ENCODE measurements at places on chromosomes 4 and X. TPM values are rescaled to one million over a fixed set of nuclear protein-coding genes. Genes with fewer than 3 reads are reported as not detected.

The INTU gene
- total RNA-seq: 2.3 TPM

The METAP1 gene
- total RNA-seq: 40.8 TPM

The HPSE gene
- 1.2 TPM for total RNA-seq

The GAGE12J gene
- not detected for total RNA-seq

The SLC4A4 gene
- total RNA-seq: 2.8 TPM

The MAGEC1 gene
- total RNA-seq: 0.02 TPM

The ESX1 gene
- total RNA-seq: not detected

The ASMT gene
- not detected for total RNA-seq

The CLDN34 gene
- total RNA-seq: not detected

The SLC49A3 gene
- not detected for total RNA-seq

The MTMR8 gene
- total RNA-seq: 0.63 TPM

The LARP7 gene
- total RNA-seq: 43.2 TPM

The ARHGEF6 gene
- 0.19 TPM for total RNA-seq

The TREX2 gene
- total RNA-seq: 1.7 TPM

The CCDC160 gene
- not detected for total RNA-seq

The SLC7A11 gene
- total RNA-seq: 15.2 TPM

The EIF2S3 gene
- total RNA-seq: 137 TPM

The AFF2 gene
- not detected for total RNA-seq

The PCDH10 gene
- 0.13 TPM for total RNA-seq

The SH3RF1 gene
- total RNA-seq: 11.2 TPM

The HMX1 gene
- 0.16 TPM for total RNA-seq

The SYN1 gene
- 0.31 TPM for total RNA-seq

The ADH1A gene
- total RNA-seq: not detected

The ATP5ME gene
- total RNA-seq: 384 TPM

The VSIG4 gene
- not detected for total RNA-seq

The NPY2R gene
- total RNA-seq: 0.09 TPM

The RNF212 gene
- total RNA-seq: 2.1 TPM

The G3BP2 gene
- total RNA-seq: 78.1 TPM

The PGAM4 gene
- total RNA-seq: 0.66 TPM

The HSD17B13 gene
- total RNA-seq: 0.06 TPM

The CORIN gene
- total RNA-seq: not detected

The NXF2B gene
- total RNA-seq: not detected

The CABS1 gene
- total RNA-seq: not detected

The BMP3 gene
- total RNA-seq: not detected

The RXFP1 gene
- total RNA-seq: not detected

The CENPVL2 gene
- total RNA-seq: not detected

The TBC1D25 gene
- total RNA-seq: 10.9 TPM

The KLHL2 gene
- total RNA-seq: 10.8 TPM
